Activated CD4-positive, alpha-beta T cell treated with anti-CD3 and anti-CD28 coated beads, Interleukin-2, amount 10 ng/mL, durations not matched to agents 7 days and 5 days (primary cell): ENCODE measurements at places on chromosomes 16 and 17. TPM values are rescaled to one million over a fixed set of nuclear protein-coding genes. Genes with fewer than 3 reads are reported as not detected.

The C17orf113 gene
- not detected for total RNA-seq

The RNF166 gene
- 234 TPM for total RNA-seq

The SEPTIN12 gene
- not detected for total RNA-seq

The COG8 gene
- total RNA-seq: 31.5 TPM

The HOXB7 gene
- 0.30 TPM for total RNA-seq

The CDRT15L2 gene
- not detected for total RNA-seq

The TNFRSF17 gene
- not detected for total RNA-seq

The NCBP3 gene
- total RNA-seq: 43.7 TPM

The SHCBP1 gene
- total RNA-seq: 51.6 TPM

The AANAT gene
- total RNA-seq: not detected

The NOL3 gene
- total RNA-seq: 13.3 TPM

The C17orf107 gene
- 0.92 TPM for total RNA-seq

The AMDHD2 gene
- 60.7 TPM for total RNA-seq

The COL1A1 gene
- total RNA-seq: 0.55 TPM

The PRSS36 gene
- 0.89 TPM for total RNA-seq

The GPT2 gene
- total RNA-seq: 3.9 TPM

The B4GALNT2 gene
- not detected for total RNA-seq

The TP53TG3D gene
- 0.37 TPM for total RNA-seq

The ZG16 gene
- total RNA-seq: not detected

The GRAPL gene
- 16.3 TPM for total RNA-seq

The RAD51D gene
- 26.7 TPM for total RNA-seq

The ZFP3 gene
- total RNA-seq: 6.5 TPM

The GDPD1 gene
- total RNA-seq: 2.2 TPM

The ATP1B2 gene
- total RNA-seq: 0.08 TPM

The TNFRSF13B gene
- not detected for total RNA-seq

The ADGRG3 gene
- not detected for total RNA-seq

The TPSG1 gene
- total RNA-seq: not detected
